Tibial artery (tissue), 4 donors: ENCODE measurements at places on chromosomes 7 and 10.

GRCh38 chr10:1243486-1244234 lies 187.5 kb downstream of the WDR37 start:
- DNase-seq = no peak

GRCh38 chr7:19623676-19624075 lies 85.2 kb downstream of the POLR1F start:
- DNase-seq = no peak

- DNase-seq = no peak
Measured at GRCh38 chr7:116810267-116811116, 51.9 kb upstream of the CAPZA2 start.

DNA sequence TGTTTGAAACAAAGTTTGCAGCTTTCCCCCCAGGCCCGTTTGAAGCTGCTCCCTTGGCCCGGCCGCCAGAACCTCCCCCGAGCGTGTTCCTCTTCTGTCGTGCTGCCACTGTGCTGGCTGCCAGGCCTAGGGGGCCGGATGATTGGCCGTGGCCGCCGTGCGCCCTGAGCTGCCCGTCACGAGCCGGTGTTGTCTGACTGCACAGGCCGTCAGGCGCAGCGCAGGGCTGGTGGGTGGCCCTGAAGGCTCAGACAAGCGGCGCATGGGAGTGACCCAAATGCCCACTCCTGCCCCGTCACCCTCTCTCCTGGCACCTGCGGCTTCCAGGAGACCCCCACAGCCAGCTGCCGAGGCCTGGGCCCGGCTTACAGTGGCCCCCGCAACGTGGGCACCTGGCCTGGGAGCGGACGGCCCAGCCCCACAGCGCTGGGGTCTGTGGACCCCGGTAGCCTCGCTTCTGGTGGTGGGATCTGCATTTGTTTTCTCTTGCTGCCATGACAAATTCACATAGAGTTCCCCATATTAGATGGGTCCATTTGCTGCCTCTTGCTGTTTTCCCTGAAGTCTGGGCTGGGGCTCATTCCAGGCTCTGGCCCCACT lies 13.1 kb downstream of the JAKMIP3 start:
- no peak for DNase-seq

DNA sequence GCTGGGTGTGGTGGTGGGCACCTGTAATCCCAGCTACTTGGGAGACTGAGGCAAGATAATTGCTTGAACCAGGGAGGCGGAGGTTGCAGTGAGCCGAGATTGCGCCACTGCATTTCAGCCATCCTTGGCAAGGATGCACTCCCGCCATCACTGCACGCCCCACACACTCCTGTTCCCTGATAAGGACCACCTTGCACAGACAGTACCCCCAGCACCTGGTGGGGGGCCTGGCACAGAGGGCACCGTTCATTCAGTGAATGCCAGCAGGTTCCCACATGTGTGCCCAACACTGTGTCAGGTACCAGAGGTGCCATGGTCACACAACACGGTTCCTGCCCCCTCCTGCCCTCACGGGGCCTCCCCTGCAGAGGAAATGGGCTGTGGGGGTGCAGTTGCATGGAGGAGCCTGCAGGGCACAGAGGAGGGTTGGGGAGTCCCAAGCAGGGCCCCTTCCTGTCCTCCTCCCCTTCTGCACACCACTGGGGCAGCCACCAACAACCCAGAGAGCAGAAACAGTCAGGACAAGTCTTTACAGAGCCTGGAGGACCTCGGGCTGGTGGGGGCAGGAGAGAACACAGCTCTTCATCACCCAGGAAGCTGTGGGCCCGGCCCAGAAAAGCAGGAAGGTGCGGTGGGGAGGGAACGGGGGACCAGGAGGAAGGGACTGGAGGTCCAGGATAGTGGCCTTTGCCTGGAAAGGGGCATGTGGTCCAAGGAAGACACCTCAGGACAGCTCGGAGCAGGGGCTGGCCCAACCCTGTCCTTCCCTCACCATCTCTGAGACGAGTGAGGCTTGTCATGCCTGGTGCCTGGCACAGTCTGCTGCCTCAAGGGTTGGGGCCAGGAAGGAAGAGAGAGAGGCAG lies 7.1 kb downstream of the CRYGN start:
- DNase-seq = no peak

GRCh38 chr7:107689553-107689952 lies 28.9 kb downstream of the SLC26A4 start:
- DNase-seq = no peak

- DNase-seq = no peak
Measured at GRCh38 chr10:29670761-29671160, 36.0 kb upstream of the SVIL start.

GRCh38 chr10:23608926-23609325 lies 170.1 kb downstream of the OTUD1 start:
- no peak for DNase-seq

GRCh38 chr7:151272877-151273276 lies 24.4 kb upstream of the SMARCD3 start:
- no peak for DNase-seq

DNA sequence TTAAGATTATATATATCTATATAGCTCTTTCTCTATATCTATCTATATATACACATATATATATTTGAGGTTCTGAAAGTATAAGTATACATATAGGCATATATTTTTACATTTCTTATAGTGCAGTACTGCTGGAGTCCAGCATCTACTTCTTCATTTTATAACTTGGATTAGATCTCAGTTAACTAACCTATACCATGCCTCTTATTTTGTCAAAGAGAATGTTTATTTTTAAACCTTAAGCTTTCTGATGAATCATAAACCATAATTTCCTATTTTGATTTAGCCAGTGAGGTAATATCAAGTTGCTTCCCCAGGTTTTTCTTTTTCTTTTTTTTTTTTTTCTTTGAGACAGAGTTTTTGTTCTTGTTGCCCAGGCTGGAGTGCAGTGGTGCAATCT lies 8.1 kb downstream of the ZNF32 start:
- DNase-seq = no peak

- DNase-seq = no peak
Measured at GRCh38 chr10:104327745-104328645, 10.3 kb downstream of the ITPRIP start.

DNA sequence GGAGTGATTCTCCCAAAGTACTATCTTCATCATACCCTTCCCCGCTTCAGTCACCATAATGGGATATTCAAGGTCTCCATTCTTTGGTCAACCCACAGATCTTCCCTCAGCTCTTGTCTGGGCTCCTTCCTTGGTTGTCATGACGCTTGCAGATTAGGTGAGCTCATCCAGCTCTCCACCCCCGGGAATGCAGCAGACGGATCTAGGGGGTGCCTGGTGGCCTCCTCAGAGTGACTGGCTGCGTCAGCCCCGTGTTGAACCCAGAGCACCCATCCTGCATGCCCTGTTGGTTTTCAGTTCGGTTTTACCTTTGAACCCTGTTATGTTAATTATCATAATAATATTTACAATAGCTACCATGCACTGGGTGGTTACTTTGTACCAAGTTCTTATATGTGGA lies 6.4 kb downstream of the NEURL1 start:
- DNase-seq = peak; percentile 32

DNA sequence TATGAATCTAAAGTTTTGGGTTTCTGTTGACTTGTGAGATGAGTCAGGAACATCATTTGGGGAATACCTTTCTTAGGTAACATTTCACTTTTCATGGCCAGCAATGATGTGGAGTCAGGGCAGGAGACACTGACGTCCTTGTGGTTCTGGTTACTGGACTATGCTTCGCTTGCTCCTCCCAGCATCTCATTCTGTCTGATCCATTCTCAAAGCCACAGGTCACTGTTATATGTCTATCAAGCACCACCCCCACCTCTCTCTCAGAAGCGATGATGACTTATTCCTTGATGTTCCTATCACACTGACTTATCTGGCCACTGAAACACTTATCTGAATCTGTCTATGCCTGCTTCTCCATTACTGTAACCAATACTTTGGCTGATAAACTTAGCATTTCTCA lies 51.6 kb downstream of the TES start:
- DNase-seq = no peak

DNA sequence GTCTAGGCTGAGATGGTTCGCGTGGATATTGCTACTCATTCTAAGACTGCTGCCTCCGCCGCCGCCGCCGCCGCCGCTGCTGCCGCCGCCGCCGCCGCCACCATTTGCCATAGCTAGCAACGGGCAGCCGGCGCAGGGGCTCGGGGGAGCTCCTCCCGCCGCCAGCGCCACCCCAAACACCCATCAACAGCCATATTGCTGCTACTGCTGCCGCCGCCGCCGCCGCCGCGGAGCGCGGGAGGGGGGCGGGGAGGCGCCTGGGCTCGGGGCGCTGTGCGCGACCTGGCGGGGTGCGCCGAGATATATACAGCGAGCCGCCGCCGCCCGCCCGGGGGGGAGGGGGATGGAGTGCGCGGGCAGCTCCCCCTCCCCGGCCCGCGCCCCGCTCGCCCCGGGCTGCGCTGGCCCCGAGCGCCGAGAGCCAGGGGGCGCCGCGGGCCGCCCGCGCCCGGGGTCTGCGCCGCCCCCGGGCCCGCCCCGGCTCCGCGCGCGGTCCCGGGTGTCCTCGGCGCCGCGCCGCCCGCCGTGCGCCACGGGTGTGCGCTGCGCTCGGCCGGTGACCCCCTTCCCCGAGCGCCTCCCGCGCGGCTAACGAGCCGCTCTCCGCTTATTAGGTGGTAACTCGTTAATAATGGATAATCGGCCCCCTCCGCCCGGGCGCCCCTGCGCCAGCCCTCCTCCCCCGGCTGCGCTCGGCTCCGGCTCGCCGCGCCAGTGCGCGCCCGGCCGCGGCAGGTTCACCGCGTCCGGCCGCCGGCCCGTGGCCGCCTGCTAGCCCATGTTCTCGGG lies at the start of gene KCNMA1:
Gene KCNMA1, minus strand, starts transcription at position 277 of the 789 bp plus-strand sequence.
- no peak for DNase-seq
